Stimulated activated CD4-positive, alpha-beta T cell treated with anti-CD3 and anti-CD28 coated beads, Interleukin-2, amount 100 ng/mL, for 48 hours (primary cell): ENCODE measurements at places on chromosomes 1 and 21.

DNA sequence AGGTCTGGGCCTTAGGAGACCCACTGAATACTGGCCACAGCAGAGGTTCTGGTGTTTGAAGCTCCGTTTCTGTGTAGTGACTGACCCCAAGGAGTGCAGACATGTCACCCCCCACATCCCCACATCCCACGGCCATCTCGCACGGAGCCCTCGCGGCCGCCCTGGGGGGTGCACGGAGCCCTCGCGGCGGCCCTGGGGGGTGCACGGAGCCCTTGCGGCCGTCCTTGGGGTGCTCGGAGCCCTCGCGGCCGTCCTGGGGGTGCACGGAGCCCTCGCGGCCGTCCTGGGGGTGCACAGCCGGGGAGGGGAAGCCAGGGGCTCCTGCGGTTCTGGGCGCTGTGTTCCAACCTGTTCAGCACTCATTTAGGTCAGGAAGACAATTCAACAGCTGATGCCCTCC lies 68.4 kb downstream of the SCCPDH start:
- DNase-seq = no peak

GRCh38 chr1:234932511-234933430 lies 195.9 kb downstream of the TOMM20 start:
- DNase-seq = no peak

GRCh38 chr1:8740034-8740449 lies 77.4 kb downstream of the RERE start:
- no peak for DNase-seq

- DNase-seq = no peak
Observed at GRCh38 chr1:181175356-181175910, 86.9 kb downstream of the IER5 start.

DNA sequence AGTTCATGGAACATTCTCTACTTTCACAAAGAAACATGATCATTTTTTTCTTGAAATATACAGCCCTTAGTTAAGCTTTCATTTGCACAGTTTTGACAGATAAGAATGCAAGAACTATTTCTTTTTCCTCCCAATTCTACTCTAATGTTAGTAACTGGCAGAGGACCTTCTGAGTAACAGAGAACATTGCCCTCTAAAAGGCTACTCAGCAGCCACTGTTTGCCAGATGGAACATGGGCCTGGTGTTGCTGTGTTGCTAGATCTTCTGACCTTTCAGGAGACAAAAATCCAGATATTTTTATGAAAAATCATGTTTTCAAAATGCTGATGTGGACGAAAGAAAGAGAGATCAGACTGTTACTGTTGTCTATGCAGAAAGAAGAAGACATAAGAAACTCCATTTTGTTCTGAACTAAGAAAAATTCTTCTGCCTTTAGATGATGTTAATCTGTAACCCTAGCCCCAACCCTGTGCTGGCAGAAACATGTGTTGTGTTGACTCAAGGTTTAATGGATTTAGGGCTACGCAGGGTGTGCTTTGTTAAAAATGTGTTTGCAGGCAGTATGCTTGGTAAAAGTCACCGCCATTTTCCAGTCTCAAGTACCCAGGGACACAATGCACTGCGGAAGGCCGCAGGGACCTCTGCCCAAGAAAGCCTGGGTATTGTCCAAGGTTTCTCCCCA lies 2.9 kb upstream of the PRDX6 start:
- no peak for DNase-seq

DNA sequence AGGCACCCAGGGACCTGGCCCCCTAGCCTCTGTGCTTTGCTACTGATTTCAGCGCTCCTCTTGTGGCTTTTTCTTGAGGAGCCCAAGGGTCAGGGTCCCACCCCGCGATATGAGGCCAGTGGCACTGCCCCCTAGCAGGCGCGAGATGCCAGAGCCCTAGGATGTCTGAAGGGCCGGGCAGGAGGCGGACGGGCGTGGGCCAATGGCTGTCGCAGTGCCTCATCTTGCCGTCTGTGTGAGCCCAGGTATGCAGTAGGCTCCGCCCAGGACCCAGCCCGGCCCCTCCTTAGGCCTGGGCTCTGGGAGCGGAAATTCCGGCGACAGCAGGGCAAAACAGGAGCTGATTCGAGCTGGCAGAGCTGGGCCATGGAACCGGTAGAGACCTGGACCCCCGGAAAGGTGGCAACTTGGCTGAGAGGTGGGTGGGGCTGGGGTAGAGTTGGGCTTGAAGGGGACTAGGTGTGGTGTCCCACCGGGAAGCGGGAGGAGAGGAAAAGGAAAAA lies at the start of gene CNKSR1:
CNKSR1 (plus strand) TSS at position 310 of the 503 bp plus-strand sequence; CDS start at position 367, 57 bp downstream.
- DNase-seq = no peak

- DNase-seq = no peak
Observed at GRCh38 chr1:185857442-185857841, 123.3 kb downstream of the HMCN1 start.

GRCh38 chr1:164668491-164669400 lies 109.8 kb downstream of the PBX1 start:
- no peak for DNase-seq

DNA sequence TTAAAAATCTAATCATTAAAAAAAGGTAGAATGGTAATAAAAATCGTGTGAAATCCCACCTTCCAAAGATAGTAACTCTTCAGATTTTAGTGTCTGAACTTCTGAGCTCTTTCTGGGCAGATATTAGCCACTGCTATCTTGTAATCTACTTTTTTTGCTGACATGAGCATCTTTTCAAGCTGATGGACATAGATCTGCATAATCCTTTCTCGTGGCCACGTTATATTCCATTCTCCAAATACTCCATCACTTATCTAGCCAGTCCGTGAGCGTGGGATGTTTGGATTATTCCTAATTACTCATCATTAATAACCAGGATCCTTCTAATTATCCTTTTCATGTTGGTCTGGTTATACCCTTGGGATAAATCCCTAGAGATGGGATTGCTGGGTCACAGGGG lies 254.2 kb upstream of the VAMP3 start:
- no peak for DNase-seq

DNA sequence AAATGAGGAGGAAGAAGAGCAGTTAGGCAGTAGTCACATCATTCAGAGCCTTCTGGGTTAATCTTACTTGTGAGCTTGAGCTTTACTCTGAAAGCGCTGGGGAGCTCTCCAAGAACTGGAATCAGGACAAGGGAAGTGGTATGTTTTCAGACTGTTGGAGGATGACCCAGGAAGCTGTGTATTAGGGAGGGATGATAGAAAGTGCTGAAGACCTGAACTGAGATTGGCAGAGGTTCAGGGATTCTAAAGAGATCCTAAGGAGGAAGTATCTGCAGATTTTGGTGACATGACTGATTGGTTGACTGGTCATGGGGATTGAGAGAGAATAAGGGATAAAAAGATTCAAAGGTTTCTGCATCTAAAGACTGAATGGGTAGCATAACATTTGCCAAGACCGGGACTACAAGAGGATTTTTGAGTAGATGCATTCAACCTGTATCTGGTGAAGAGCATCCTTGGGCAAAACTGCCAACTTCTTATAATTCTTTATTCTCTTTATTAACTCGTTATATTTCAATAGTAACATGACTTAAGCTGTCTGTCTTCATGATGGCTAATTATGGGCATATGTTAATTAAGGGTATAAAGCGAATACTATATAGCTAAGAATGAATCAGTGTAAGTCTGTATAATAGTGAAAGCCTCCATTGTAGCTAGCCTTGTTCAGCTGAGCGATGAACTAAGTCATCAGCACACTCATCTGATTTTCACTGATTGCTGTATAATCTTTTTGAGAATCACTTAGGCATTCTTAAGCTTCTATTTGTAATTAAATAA lies 41.8 kb downstream of the XCL1 start:
- no peak for DNase-seq

GRCh38 chr1:216113181-216113580 lies 310.1 kb downstream of the USH2A start:
- DNase-seq = no peak

DNA sequence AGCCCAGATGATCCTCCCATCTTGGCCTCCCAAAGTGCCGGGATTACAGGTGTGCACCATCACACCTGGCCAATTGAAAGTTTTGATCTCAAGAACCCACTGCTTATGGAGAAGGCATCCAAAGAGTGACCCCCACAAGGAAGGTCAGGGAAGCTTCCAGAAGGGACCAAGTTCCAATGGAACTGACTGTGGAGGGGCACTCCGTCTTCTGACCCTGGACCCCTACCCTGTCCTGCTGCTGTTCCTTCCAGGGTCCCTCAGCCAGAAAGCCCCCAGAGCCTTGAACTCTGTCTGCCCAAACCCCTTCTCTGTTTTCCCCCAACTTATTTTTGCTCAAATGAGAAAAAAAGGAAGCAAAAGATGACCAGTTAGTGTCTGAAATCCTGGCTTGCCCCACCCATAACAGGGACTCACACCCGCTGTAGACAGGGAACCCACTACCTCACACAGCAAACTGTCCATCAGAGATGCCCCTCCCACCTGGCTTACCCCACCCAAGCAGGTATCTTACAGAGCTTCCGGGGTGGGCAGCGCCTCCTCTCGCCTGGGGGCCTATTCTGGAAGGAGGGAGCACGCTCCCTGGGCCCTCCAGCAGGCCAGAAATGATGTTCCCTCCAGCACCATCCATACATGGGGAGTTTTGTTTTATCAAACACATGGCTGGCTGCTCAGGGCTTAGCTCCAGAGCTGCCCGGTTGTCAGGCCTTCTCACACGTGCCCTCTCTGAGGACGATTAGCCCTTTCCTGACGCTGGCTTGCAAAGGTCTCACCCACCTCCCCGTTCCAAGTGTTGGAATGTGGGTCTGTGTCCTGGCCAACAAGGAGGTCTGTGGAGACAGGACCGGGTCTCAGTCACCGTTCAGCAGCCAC lies 3.1 kb upstream of the WNT3A start:
- DNase-seq = no peak

DNA sequence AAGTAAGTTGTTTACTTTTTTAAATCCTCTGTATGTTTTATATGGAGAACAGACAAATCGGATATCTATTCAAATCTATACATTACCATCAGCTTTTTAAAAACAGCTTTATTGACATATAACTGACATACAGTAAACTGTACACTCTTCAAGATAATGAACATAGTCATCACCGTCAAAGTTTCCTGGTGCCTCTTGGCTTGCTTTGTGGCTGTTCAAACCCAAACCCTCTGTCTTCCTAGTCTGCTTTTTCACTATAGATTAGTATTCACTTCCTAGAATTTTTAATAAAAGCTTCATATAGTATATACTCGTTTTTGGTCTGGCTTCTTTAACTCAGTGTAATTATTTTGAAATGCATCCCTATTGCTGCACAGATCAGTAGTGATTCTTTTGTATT lies 56.4 kb upstream of the TPTE start:
- no peak for DNase-seq

DNA sequence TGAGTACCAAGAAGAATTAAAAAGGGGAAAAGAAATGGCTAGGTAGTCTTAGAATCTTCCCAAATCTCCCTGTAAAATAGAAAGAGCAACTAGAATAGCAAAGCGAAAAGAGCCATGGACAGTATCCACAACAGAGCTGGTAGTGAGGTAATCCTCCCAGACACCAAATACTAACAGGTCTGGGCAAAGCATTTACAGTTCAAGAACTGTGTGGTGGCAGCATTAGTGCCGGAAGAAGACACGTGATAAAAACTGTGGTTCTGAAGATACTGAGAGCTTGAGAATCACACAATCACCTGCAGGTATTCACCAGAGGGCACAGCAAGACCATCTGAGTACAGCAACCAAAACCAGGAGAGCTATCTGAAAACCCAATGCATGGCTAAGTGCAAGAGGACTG lies 31.8 kb upstream of the OLIG2 start:
- DNase-seq = no peak

DNA sequence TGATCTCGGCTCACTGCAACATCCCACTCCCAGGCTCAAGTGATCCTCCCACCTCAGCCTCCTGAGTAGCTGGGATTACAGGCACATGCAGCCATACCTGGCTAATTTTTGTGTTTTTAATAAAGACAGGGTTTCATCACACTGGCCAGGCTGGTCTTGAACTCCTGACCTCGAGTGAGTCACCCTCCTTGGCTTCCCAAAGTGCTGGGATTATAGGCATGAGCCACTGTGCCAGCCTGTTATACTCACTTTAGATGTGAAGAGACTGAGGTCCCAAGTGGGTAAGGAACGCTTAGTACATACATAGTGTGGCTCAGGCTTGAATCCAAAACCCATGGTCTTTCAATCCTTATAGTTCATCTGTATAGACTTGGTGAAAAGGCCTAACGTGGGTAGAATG lies 63.7 kb upstream of the EPS8L3 start:
- DNase-seq = no peak

DNA sequence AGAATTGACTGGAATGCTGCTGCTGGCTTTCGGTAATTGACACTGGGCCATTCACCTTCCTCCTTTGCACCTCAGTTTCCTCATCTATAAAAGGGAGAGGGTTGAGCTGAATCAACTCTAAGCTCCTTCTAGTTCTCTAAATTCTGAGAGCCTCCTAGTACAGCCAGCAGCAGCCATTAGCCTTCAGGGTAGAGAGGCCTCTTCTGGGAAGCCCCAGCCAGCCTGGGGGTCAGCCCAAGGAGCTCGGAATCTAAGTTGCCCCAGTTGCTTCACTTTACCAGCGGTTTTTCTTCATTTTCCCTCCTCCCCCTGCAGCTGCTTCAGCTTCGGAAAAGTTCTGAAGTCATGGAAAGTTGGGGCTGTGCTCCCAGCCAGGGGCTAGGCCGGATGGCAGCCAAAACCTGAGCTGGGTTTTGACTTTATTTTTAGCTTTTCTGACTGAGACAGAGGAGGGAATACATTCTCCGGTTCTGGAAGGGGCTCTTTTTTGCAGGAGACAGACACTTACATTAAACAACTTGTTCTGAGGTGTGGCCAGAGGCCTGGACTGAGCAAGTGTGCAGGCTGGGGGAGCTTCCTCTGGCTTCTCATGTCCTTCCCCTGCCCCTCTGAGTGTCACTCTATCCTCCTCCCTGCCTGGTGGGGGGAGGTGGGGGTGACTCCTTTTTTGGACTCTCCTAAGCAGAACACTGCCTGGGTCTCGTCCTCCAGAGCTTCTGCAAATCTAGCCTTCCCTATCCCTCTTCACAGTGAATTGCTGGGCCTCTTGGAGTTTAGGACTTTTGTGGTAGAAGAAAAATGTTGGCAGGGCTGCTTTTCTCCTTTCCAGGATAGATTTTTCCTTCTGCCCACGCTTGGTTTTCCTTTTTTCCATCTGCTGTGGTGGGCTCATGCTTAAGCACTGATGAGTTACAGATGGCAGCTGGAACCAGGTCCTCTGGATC lies 14.4 kb downstream of the LMNA start:
- no peak for DNase-seq

DNA sequence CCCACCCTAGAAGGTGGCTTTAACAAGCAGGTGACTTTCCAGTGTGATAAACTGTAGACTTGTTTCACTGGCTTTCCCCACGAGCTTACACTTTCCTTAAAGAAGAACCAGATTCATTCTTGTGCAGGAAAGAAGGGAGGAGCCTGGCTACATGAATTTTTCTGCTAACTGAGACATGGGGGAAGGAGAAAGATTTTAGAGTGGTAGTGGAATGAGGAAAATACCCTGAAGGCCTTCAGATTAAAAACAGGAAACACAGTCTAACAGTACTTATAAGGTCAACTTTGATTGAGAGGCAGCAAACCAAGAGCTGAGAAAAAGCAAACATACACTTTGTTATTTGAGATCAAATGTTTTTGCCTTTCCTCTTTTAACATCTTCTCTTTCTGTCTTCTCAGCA lies 640.9 kb upstream of the PLXNA2 start:
- DNase-seq = no peak

GRCh38 chr1:16250524-16251251 lies 13.7 kb upstream of the CPLANE2 start:
- DNase-seq = no peak
